Thymus (tissue), 14 donors: ENCODE measurements at places on chromosomes 7 and 10. TPM values are rescaled to one million over a fixed set of nuclear protein-coding genes. Genes with fewer than 3 reads are reported as not detected.

Gene NUTM2E
- 0.42 TPM for total RNA-seq

Gene OPN1SW
- total RNA-seq: not detected

Gene ADGRA1
- total RNA-seq: not detected

Gene BMPER
- 1.0 TPM for total RNA-seq

Gene GHITM
- 131 TPM for total RNA-seq

Gene TAC1
- 0.61 TPM for total RNA-seq

Gene PNLIPRP1
- not detected for total RNA-seq

Gene MGAM2
- total RNA-seq: 0.09 TPM

Gene NPSR1
- 0.05 TPM for total RNA-seq

Gene DPY19L1
- total RNA-seq: 10.8 TPM

Gene FBXL13
- total RNA-seq: 3.8 TPM

Gene ASB10
- not detected for total RNA-seq

Gene GBX1
- total RNA-seq: not detected

Gene SPDYE8
- not detected for total RNA-seq

Gene COBL
- 0.66 TPM for total RNA-seq

Gene C10orf143
- total RNA-seq: 3.5 TPM

Gene AGBL3
- total RNA-seq: 1.9 TPM

Gene TRIM73
- 1.3 TPM for total RNA-seq

Gene HTR7
- total RNA-seq: 0.14 TPM

Gene GPR15LG
- 0.38 TPM for total RNA-seq

Gene ZWINT
- total RNA-seq: 72.5 TPM

Gene CYP2W1
- total RNA-seq: 0.09 TPM

Gene DIP2C
- total RNA-seq: 2.2 TPM

Gene FEZF1
- under 0.01 TPM for total RNA-seq

Gene DNAJC30
- 3.7 TPM for total RNA-seq

Gene FIGNL1
- 21.9 TPM for total RNA-seq
